ENCODE measurements at places on chromosomes 5 and 9. TPM values are rescaled to one million over a fixed set of nuclear protein-coding genes. Genes with fewer than 3 reads are reported as not detected.

DNA sequence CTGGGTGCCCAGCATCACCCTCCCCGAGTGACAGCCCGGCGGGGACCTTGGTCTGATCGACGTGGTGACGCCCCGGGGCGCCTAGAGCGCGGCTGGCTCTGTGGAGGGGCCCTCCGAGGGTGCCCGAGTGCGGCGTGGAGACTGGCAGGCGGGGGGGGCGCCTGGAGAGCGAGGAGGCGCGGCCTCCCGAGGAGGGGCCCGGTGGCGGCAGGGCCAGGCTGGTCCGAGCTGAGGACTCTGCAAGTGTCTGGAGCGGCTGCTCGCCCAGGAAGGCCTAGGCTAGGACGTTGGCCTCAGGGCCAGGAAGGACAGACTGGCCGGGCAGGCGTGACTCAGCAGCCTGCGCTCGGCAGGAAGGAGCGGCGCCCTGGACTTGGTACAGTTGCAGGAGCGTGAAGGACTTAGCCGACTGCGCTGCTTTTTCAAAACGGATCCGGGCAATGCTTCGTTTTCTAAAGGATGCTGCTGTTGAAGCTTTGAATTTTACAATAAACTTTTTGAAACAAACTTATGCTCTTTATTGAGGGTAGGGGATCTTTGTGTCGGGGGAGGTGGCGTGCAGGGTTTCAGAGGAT is 1.3 kb downstream of the GADD45G start:
- H3K36me3 ChIP-seq, result no peaks in the 10 kb centered on the region
- peak; percentile 78 for DNase-seq
- H3K27me3 ChIP-seq, result peaks cover 24% of the 10 kb centered on the region
- H3K27ac ChIP-seq, result peak overlapping the region; percentile 71
- peak overlapping the region; percentile 67 for H3K4me3 ChIP-seq
- peaks cover 18% of the 10 kb centered on the region for H3K4me1 ChIP-seq

LCN2 gene
- 154 TPM for total RNA-seq

PLCXD3 gene
- total RNA-seq, result 5.0 TPM

DNA sequence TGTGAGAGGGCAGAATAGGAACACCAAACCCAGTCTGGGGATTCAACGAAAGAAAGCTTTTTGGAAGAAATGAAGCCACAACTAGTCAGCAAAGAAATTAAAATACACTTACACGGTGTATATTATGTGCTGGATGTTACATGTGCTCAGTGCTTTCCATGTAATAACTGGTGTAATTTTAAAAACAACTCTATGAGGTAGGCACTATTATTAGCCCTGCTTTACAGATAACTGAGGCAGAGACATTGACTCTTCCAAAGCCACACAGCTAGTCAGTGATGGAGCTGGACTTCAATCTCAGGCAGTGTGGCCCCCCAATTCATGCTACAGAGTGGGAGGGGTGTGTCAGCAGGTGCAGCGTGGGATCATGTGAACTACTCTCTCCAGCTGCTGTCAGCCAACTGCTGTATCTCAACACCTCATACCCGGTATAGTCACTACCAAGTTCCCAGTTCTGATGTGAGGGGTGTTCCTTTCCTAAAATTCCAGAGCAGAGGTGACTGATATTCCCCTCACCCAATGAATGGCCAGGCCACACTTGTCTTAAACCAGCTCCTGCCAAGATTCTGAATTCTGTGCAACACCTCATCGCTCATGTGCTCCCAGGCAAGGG is 33.8 kb upstream of the TJP2 start:
- H3K4me1 ChIP-seq, result peaks cover 18% of the 10 kb centered on the region
- H3K4me3 ChIP-seq, result no peak overlapping the region
- H3K27me3 ChIP-seq, result no peaks in the 10 kb centered on the region
- H3K36me3 ChIP-seq, result peaks cover 6% of the 10 kb centered on the region
- H3K27ac ChIP-seq, result no peak overlapping the region

SMIM33 gene
- not detected for total RNA-seq

LCNL1 gene
- not detected for total RNA-seq

Measured in PC-3 (cell line).